ENCODE measurements at places on chromosomes 7 and 10.

DNA sequence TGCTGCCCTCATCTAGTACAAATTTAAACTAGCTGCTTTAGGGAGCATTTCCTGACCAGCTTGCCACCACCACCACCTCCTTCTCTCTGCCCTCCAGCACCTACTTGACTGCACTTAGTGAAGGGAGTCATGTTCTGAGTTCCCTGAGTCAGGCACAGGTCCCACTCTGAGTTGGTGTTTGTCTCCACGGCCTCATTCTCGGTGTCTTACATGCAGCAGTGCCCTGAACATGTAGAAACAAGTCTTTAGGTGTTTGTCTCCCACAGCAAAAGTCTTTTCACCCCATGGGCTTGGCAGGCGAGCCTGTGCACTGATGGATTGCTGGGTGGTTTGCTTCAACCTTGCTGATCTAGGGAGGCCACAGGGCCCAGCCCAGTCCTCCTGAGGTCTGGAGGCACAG lies 16.9 kb downstream of the TSPAN14 start:
- no peak for DNase-seq

DNA sequence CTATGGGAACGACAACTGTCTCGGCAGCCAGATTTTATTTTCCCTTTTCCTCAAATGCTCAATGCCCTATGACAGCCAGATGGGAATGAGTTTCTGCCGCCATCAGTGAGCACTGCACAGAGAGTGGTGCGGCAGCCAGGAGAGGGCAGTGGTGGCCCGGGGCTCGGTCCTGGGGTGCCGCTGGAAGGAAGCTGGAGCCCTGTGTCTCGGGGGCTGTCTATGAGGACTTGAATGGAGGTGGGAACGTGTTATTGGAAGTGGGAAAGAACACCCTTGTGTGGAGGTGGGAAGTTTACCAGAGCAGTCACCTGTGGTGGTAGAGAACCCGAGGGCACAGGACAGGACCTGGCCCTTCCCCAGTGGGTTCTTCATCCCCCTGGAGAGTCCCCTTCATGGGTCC lies 35.8 kb downstream of the JAKMIP3 start:
- no peak for DNase-seq

DNA sequence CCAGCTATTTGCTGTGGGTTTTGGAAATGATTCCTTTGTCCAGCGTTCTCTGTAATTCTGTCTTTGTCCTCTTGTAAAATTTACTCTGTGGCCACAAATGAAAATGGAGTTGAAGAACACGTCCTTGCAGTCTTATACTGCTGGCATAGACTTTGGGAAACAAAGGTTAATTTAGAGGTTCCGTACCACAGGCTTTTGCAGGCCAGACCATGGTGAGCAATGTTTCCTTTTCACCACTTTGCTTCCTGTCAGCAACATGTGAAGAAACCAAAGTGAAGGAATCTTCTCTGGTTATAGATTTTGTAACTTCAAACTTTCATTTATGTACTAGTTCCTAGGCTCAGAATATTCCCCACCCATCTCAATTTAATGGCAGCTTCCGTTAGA lies 488.5 kb downstream of the MDFIC start:
- DNase-seq, result no peak

GRCh38 chr7:89042940-89043339 lies 247.4 kb upstream of the TEX47 start:
- no peak for DNase-seq

DNA sequence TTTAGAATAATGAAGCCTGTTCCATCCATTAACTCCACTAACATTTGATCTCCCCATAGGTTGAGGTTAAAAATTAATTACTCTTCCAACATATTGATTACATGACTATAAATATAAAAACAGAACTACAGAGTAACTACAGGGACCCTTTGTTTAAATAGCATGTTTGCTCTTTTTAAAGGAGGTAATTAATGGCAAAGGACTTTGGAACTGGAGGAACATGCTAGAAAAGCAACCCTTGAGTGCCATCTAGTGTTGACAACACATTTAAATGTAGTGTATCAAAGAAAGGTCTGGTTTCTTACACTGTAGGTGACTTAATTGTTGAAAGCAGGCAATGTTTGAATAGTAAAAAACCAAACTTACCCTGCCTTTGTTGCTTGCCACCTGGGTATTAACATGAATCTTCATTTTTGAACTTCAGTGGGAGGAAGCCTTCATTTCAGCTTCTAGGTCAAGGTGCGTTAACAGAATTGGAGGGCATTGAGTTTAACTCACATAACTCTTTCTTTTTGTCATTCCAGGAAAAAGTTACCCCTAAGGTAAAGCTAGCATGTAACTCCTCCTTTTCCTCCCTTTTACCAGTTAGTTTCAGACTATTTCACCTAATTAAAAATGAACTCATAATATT lies 52.6 kb upstream of the CAPZA2 start:
- peak; percentile 76 for DNase-seq

GRCh38 chr10:119981826-119982225 lies 89.3 kb downstream of the SEC23IP start:
- DNase-seq, result no peak

DNA sequence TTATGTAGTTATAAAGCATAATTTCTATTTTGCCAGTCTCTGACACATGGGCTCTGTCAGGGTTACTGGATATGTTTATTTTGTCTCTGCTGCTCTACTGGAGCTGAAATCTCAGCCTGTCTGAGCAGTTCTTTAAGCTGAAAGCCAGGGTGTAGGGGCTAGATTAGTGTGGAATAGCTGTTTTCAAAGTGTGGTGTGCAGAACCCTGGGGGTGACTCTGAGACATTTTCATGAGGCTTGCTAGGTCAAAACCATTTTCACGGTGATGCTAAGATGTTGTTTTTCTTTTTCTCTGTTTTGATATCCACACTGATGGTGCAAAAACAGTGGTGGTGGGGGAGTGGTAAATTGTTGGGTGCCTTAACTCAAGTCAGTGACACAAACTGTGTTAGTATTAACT lies 45.5 kb downstream of the CREM start:
- no peak for DNase-seq

All from NCI-H2029 (cell line).